Left lobe of liver (tissue), 2 donors: ENCODE measurements at places on chromosomes 7 and 10. TPM values are rescaled to one million over a fixed set of nuclear protein-coding genes. Genes with fewer than 3 reads are reported as not detected.

Gene KIF20B
- total RNA-seq, result 2.0 TPM

Gene ASIC3
- 2.2 TPM for total RNA-seq

Gene CPN1
- 46.9 TPM for total RNA-seq

Gene CALCR
- not detected for total RNA-seq

Gene CLCN1
- total RNA-seq, result not detected

Gene CCDC3
- total RNA-seq, result 5.3 TPM

Gene IFIT1B
- not detected for total RNA-seq

Gene FOXI2
- not detected for total RNA-seq

Gene UMAD1
- 7.8 TPM for total RNA-seq

DNA sequence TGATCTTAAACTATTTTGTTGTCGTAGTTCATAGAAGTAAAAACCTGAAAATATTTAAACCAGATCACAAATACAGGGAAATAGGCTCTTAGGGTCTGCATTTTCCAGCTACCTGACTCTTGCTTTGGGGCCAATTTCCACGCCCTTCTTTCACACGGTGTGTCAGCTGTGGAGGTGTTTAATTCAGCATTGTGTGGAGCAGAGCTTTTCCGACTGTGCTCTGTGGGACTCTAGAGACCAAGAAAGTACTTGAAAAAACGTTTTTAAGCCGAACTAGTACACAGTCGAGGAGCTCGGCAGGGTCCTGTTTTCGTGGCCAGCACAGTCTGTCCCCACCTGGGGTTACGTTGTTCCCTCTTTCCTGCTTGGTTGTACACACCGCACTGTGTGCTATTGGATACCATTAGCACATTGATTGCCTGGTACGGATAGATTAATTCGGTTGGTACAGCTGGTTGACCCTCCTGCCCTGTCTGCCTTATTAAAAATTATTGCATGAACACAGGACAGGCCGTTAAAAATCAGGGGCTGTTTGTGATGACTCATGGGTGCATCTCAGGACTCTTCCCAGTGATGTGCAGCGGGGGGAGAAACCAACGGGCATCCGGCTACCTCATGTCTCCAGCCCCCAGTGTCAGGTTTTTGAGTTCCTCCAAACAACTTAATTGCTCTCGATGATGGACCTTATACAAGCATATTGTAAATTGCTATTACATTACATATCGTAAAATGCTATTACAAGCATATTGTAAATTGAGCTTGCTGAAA lies 80.7 kb upstream of the BTBD16 start:
- no peak for DNase-seq

DNA sequence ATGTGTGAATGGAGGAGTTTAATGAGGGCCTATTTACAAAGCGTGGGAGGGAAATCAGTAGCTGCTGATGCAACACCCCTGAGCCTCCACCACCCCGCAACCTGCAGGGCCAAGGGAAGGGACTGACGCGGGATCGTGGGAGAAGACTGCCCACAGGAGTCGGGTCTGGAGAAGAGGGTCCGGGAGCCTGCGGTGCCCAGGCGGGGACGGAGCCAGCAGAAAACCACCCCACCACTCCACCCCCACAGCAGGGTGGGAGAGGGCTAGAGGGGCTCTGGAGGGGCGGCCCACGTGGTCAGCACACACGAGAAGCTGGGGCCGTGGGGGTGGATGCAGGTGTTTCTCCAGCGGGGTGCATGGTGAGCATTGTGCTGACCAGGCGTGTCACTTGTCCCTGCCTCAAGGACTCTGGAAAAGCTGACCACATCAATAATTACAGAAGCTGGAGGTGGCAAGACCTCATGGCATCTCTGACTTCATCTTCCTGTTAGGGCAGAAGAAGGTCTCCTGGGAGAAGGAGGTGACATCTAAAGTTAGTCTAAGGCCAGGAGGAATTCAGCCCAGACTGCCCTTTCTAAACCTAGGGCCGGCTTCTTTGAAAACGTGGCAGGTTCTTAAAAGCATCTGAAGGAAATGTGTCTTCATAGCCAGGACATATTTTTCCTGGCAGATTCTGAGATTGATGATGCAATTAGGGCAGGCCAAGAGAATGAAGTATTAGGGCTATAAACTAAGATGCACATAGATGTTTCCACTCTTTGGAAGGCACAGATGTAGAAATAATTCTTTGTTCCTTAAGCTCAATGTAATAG lies 150.9 kb downstream of the RGS10 start:
- DNase-seq, result no peak

DNA sequence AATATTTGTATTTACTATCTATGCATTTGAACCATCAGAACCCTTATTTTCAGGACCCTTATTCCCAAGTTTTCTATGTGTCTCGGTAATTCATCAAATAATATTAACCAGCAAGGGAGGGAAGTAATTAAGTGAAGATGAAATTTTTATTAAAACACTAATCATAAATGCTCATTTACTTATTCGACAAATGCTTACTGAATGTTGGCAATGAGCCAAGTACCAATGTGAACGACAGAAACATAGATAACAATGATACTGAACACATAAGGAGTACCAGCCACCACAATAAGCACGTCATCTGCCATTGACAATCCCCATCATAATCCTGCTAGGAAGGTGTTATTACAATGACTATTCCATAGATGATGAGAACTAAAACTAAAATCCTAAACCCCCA lies 45.5 kb downstream of the GRM8 start:
- DNase-seq, result no peak

DNA sequence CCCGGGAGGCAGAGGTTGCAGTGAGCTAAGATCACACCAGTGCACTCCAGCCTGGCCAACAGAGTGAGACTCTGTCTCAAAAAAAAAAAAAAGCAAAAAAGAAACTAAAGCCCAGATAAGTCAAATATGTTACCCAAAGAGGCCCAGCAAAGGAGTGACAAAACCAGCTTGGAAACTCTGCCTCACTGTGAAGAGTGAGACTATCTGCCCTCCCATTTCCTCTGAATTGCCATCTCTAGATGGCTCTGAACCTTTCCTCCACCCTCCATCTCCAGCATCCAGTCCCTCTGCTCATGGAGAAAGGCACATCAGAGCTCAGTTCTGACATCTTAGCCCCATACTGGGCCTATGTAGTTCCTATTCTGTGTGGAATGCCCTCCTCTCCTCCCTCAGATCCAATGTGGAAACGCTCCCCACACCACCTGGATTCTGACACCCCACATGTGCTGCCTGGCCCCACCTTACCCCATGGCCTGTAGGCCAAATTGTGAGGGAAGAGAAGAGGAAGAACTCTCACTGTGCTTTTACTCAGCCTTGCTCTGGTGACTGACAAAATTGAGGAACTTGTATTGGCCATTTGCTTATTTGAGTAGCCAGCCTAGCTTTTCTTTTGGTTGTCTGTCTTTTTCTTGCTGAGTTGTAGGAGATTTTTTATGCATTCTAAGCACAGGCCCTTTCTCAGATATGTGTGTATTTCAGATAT lies 18.0 kb upstream of the NUDCD3 start:
- DNase-seq, result no peak

GRCh38 chr10:125010362-125010761 lies 68.4 kb downstream of the ZRANB1 start:
- DNase-seq, result no peak

GRCh38 chr7:38902449-38902848 lies 6.5 kb downstream of the VPS41 start:
- DNase-seq, result no peak

DNA sequence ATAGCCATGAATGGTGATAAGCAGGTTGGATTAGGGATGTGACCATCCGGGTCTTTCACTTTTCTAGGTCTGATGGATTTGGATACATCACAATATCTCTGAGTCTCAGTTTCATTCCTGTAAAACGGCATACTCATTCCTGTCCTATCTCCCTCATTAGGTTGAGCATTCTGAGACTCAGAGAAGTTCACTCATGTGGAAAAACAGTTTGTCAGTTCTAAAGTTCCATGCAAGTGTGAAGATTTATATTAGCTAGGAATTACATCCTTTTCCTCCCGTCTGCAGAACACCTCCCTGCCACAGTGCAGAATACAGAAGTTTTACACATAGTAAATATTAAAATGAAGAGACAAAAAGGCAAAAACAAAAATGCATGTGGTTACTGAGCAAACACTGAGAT lies 94.2 kb upstream of the SLC25A13 start:
- no peak for DNase-seq

- no peak for DNase-seq
Observed at GRCh38 chr10:17784688-17785087, 24.5 kb upstream of the MRC1 start.

GRCh38 chr7:35556515-35557471 lies 138.1 kb downstream of the HERPUD2 start:
- DNase-seq, result peak; percentile 64

- no peak for DNase-seq
Observed at GRCh38 chr10:62689712-62690111, 114.8 kb upstream of the ADO start.

DNA sequence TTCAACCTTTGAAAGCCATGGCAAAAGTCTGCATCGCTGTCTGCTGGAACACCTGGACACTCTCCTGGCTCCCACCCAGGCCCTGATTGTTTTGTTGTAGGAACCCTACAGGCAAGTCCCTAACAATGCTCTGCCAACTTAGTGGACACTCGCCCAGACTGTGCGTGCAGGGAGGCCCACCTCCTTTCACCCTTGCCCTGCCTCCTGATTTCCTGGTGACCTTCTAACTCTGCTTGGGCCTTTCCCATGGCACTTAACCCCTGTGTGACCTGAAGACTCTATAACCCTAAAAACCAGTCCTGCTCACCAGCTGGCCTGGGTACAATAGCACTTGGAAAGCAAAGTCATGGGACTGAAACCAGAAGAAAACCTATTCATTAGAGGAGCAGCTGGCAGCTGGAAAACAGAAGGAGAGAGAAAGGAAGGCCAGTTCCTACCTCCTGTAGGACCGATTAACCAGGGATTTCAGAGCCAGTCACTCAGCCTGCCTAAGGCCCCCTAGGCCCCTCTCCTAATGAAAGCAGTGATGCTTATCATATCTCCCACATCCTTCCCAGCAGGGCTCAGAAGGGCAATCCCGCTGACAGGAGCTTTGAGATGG lies 82.7 kb upstream of the KMT2E start:
- no peak for DNase-seq

GRCh38 chr7:114630201-114630990 lies 215.8 kb downstream of the FOXP2 start:
- no peak for DNase-seq

- no peak for DNase-seq
Observed at GRCh38 chr10:38038107-38038931, 27.8 kb downstream of the ZNF33A start.

- no peak for DNase-seq
Observed at GRCh38 chr7:84663224-84663623, 468.6 kb upstream of the SEMA3A start.

DNA sequence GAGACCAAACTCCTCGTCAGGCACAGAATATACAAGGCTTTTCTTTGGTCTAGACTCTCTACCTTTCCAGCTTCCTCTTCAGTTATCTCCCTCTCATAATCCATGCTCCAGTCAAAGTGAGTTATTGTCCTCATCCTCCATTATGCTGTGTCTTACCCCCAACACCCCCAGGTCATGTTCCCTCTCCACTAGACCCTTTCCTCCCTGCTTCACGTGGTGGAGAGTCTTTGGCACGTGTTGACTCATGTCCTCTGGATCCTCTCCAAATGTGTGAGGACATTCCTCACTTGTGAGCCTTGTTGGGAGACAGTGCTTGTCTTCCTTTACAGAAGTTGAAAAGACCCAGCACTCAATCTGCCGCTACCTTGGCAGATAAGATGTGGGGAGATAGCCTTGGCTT lies 36.0 kb upstream of the DLD start:
- no peak for DNase-seq

DNA sequence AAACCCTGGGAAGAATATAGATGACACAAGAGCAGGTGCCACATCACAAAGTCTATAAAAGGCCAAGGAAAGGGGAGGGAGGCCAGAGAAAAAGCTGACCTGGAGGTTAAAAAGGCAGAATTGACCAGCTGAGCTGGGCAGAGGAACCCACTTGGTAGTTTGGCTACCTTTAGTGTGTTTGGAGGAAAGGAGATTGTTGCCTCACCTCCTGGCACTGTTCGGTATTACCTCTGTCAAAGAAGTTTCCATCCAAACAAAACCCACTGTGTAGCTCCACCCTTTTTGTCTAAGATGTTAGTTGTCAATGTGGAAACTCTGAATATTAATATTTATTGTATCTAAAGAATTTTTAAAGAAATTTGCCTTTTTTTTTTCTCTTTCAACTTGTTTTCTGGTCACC lies 23.4 kb downstream of the ENTPD7 start:
- peak; percentile 66 for DNase-seq
